ENCODE measurements at places on chromosomes 12 and 14.

DNA sequence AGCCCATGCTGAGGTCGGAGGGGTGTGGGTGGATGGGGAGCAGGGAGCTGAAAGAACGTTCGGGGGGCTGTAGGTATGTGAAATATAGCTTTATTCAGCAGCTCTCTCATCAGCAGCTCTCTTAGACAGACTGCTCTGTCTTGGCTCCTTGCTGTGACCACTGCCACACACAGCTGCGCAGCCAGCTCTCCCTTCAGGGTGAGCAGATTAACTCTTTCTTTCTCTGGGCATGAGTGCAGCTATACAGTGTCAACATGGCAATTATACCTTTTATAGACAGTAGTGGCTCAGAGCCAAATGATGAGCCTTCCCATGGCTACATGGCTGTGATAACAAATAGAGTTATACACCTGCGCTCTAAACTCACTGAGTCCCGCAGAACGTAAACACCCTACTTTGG, 137.7 kb upstream of the NEDD1 start:
- no peak for DNase-seq

DNA sequence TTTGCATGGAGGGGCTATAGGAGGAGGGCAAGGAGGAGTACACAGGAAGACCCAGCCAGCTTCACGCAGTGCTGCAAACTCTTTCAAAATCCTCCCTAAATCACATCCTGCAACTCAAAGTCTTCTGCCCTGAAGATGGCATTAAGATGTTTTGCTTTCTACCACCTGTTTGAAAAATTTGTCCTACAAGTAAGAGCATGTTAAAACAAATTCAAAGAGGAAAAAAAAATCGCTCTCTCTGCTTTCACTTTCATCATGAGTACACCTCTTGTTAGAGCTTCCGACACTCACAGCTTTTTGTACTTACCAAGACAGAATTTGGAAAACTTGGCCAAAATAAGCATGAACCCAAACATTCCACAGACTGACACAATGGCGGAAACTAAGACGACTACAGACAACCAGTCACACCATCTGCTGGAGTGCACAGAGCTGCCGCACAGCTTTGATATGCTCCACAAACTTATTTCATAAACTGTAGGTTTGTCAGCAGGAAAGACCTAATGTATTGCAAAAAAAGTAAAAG, 21.3 kb downstream of the GCH1 start:
- no peak for DNase-seq

DNA sequence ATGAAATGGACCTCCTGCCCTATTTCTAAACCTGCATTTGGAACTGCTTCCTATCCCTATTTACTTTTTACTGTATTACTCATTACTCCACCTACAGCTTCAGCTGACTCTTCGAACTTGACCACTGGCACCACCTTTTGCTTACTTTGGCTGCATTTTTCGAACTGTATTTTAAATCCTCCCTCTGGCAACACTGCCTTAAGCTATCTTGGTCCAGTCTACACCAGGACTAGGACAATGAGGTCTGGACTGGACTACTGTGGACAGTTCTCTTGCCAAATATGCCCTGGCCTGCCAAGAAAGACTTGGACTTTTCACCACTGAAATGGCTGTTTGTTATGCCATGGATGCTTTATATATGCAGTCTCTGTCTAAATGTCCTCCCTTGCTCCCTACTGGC, 328.1 kb downstream of the BTG1 start:
- peak; percentile 88 for DNase-seq

DNA sequence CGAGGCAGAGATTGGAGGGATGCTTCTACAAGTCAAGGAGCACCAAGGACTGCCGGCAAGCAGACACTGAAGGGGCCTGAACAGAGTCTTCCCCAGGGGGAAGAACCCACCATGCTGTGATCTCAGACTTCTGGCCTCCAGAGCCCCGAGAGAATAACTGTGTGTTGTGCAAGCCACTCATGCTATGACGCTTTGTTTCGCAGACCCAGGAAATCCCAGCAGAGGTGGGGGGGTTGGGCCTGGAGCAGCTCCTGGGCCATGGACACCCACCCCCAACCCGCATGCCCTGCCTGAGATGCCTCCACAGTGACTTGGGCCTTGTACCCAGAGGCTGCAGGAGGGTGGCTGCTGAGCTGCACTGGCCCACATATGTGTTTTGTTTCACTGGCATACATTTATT, 31.2 kb downstream of the ARL6IP4 start:
- no peak for DNase-seq

DNA sequence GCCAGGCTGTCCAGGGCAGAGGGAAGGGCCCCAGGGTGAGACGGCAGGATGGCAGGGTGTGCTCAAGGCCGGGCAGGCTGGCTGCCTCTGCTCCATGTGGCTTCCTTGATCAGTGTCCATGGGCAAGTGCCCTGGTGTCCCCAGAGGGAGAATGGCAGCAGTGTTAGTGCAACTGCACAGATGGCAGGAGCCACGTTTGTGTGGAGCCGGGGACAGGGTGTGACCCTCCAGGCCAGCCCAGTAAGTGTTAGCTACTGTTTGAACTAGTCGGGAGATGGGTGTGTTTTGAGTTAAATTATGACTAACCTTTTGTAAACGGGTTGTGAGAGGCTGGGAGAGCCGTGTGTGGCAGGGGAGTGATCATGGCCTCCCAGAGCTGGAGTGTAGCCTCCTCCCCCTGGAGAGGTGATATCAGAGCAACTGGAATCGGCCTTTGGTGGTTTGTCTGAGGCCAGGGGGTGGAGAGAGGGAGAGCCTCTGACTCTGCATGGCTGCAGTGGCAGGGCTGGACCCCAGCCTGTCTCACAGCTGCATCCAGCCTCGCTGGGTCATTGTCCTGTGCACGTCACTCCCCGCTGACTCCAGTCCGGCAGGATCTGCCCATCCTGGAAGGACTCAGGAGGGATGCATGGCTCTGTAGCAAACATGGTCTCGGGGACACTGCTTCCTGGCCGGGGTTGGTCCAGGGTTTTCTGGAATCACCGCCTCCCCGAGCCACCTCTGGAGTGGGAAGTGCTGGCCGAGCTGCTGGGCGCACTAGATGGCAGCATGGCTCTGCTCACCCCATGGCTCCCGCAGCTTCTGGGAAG, 27.8 kb downstream of the AACS start:
- DNase-seq, result no peak

GRCh38 chr14:73640796-73641365, 3.9 kb upstream of the DNAL1 start:
- DNase-seq, result no peak

- DNase-seq, result no peak
Observed at GRCh38 chr12:4277857-4278256, 4.3 kb downstream of the CCND2 start.

DNA sequence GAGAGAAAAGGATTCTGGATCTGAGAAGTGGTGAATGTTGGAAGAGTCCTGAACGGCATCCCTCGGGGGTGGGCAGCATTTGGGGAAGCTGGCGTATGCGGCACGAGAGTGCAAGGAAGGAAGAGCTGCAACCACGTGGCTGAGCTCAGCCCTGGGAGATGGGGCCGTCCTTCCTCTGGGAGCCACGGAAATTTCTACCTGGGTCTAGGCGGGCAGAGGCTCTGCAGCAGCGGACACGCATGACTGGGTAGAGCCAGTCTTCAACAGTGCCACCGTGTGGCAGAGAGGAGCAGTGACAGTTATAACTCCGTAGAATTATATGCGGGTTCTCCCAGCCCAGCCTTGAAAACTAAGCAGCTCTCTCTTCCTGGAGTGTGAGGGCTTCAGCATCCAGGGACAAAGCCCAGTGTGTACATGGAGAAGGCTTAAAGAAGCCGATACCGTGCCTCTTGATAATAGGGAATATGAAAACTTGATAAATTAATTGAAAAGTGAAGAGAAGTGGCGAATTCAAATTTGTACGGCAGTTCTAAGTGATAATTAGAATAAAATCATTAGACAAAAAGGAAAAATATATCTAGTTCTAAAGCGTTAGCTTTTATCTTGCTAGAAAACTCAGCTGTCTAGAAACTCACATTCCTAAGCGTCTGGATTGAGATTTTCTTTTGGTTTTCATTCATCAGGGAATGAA, 82.9 kb upstream of the STXBP6 start:
- DNase-seq, result peak; percentile 66

GRCh38 chr12:3510597-3510996, 19.6 kb downstream of the PRMT8 start:
- no peak for DNase-seq

GRCh38 chr12:25200703-25201102, 5.7 kb downstream of the ETFRF1 start:
- DNase-seq, result no peak

DNA sequence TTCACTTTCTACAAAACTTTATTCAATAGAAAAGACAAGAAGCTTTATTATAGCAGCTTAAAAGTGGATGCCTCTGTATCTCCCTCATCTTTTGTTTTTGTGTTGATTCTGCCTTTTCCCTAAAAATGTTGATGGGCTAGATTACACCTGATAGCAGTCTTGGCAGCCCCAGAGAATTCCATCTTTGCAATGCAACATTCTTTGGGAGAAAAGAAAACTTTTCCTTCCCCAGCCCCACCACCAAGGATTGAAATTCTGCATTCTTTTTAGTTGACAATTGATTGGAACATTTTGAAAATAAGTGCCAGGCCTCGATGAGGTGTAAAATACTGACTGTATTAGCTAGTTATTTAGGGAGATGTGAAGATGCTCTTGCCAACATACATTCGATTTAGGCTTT, 306.8 kb upstream of the G2E3 start:
- no peak for DNase-seq

DNA sequence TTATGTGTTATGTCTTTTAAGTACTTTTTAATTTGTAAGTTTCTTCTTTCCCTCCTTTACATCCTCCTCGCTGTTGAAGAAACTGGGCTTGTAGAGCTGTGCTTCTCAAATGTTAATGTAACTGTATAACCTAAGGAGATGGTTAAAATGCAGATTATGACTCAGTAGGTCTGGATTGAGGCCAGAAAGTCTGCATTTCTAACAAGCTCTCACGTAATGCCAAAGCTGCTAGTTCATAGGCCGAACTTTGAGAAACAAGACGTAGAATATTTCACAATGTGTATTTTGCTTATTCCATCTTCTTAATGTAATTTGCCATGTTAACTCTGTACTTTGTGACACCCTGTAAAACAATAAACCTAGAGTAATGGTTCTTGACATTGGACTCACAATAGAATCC, 193.3 kb upstream of the SYT1 start:
- DNase-seq, result no peak

DNA sequence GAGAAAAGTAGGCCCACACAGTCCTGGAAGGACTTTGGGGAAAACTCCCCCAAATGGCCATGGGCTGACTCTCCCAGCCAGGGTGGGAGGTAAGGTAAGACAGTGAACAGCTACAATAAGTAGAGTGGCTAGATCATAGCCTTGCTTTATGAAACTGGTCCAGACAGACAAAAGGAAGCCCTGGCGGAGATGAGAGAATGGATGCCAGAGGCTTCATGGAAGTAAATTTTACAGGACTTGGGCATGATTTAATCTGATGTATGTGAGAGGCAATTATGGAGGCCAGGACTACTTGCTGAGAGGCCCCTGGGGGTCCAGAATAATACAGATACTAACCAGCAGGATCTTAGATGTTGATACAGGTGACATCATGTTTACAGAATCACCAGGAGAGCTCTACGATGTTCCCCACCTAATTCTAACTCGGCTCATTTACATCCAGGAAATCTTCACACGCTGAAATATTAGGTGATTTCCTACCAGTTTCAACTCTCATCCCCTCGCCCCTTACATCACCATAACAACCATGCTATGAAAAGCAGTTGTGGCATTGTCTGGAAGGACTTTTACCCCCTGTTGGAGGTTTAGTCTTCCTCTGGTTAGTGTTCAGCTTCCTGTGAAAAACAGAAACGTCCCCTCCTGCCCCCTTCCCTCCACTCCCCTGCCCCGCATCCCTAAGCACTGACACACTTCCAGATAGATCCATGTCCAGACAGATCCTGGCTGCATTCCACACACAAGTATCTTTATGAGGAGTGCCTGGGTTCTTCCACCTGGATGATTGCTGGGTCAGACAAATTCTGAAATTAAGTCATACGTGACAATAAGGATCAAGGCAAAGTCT, 39.5 kb upstream of the NT5DC3 start:
- DNase-seq, result no peak

DNA sequence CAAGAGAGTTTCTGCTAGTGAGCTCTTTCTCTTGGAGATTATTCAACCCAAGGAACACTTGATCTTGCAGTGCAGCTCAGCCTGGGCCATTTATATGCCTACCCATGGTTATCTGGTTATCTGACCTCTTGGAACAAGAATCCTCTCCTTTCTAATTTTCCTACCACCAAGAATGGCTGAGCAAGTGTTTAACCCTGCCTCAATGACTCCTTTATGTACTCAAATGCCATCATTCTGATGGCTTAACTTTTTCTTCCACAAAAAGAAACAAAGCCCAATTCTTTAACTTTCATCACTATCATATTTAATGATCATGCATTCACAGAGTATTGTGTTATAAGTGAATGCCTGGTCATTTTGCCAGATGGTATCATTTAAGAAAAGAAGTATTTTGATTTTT, 67.8 kb downstream of the TMEM117 start:
- DNase-seq, result no peak

- DNase-seq, result peak; percentile 89
Observed at GRCh38 chr14:58272588-58273372, 25.6 kb upstream of the ARID4A start.

DNA sequence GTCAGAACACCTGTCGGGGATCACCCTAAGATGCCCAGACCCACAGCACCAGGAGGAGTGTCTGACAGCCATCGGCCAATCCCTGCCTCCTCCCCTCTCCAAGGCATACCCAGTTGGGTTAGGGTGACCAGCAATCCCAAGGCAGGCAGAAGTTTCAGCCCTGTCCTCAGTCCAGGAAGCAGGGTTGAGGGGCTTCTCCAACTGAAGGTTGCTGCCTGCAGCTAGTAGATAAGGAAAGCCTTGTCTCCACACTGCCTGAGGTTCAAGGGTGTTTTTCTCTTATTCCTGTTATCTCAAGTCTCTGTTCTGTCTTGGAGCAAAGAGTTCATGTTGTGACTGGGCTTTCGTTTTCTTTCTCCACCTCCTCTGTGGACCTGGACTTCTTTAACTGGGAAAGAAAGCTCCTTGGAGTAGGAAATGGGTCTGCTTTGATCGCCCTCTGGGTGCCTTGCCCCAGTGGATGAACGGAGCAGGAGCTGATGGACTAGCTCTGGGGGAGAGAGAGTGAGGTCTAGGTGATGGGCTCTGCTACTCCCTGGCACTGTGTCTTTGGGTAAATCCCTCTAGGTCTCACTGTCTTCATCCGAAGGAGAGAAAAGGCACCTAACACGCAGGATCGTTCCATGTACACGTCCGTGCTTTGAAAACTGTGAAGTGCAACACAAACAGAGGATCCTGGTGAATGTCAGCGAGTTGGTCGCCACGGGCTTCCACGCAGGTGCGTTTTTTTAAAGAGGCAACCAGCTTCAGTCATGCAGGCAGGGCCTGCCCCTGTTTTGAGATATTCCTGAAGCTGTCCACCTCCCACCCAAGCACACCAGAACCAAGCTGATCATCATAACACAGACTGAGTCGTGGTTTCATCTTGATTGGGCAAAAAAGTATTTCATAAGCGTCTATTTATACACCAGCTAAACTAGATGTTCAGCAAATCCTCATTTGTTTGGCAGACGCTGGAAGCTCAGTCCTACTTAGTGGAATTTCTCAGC, 52.5 kb upstream of the FOXN3 start:
- no peak for DNase-seq

- DNase-seq, result no peak
Observed at GRCh38 chr12:2171672-2172426, 119.1 kb downstream of the CACNA1C start.

All from left lobe of liver (tissue), 2 donors.